Muscle of leg (tissue), 16 donors: ENCODE measurements at places on chromosomes 6 and 20. TPM values are rescaled to one million over a fixed set of nuclear protein-coding genes. Genes with fewer than 3 reads are reported as not detected.
A peak's percentile ranks its signal among the peaks of the same experiment; 100 is the strongest.

DNA sequence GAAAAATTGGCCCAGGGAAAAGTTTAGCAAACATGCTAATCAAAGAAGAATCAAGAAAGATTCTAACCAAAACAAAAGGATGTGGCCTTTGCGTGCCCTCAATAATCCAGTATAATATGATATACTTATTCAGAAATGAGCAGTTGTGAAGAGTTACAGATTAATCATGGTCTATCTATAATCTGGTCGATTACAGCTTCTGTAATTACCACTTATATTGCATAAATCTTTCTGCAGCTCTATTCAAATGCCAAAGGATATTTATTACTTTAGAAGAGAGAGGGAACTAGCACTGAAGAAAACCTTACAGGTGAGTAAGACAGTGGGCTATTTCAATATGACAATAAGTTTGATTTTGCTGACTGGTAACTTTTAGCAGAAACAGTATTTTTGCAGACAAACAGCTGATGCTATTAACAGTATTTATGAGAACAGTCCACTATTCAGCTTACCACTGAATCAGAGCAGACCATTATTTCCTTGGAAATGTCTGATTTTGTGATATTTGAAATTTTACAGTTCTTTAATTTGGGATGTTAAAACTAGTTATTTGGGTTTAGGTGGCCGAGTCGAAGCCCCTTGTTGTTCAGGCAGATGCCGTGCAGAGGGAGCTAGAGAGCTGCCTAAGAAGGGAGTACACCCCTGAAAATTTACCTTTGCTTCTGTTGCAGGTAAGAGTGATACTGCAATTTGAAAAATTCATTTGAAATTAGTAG is 92.2 kb downstream of the CEP57L1 start:
- H3K27me3 ChIP-seq: no peaks in the 10 kb centered on the region
- H3K36me3 ChIP-seq: no peaks in the 10 kb centered on the region
- peak; percentile 52 for DNase-seq
- H3K4me1 ChIP-seq: peaks cover 3% of the 10 kb centered on the region

GRCh38 chr6:76702187-76702586 is 629.7 kb upstream of the IMPG1 start:
- H3K4me1 ChIP-seq: no peaks in the 10 kb centered on the region
- H3K27me3 ChIP-seq: no peaks in the 10 kb centered on the region
- no peak overlapping the region for H3K27ac ChIP-seq
- no peak overlapping the region for H3K4me3 ChIP-seq
- H3K36me3 ChIP-seq: no peaks in the 10 kb centered on the region

DNA sequence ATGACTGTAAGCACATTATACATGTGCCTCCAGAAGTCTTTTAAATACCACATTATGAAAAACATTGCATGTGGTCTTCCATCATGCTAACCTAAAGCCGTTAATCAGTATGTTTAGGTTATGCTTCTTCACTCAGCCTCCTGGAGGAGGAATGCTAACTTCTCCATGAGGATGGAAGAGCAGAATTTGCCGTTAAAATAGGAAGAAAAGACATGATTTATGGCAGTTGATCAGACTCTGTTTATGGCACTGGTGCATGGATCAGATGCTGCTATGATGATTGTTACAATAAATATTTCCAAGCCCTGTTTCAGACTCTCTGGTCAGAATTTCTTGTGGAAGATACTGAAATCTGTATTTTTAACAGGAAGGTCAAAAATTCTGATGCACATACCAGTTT is 31.7 kb downstream of the MAP3K4 start:
- peaks cover 2% of the 10 kb centered on the region for H3K36me3 ChIP-seq
- H3K4me1 ChIP-seq: no peaks in the 10 kb centered on the region
- H3K4me3 ChIP-seq: no peak overlapping the region
- H3K27me3 ChIP-seq: no peaks in the 10 kb centered on the region
- no peak overlapping the region for H3K27ac ChIP-seq

DNA sequence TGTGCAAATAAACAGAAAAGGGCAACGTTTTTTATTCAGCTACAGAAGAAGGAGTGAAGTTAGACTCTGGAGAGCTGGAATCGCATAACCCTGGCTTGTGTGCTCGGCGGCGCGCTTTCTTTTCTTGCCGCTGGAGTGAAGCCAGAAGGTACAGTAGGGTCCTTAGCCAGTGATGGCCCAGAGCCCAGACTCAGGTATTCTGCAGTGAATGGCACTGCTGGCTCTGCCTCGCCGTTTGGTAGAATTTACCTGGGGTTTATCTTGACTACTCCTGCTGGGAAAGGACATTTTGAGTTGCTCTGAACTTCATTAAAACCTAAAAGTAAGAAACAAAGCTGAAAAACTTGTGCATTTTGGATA is 56.9 kb upstream of the TIAM2 start:
- no peaks in the 10 kb centered on the region for H3K36me3 ChIP-seq
- peaks cover 6% of the 10 kb centered on the region for H3K4me1 ChIP-seq

DNA sequence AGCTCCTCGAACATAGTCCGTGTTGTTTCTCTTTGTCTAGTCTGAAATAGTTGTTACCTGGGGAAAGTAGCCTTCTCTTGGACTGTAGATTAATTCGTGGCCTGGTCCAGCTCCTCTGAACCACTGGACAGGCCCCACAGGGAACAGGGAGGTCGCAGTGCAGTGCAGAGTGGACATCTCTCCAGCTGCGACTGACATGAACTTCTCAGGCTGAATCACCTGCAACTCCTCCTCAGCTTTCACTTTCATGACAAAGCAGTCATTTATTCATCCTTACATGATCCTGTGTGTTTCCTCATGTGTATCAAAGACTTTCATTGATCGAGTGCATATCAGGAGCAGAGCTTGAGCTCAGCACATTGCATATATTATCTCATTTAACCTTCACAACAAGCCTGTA is 19.1 kb upstream of the SIRPG start:
- no peaks in the 10 kb centered on the region for H3K4me1 ChIP-seq
- H3K4me3 ChIP-seq: no peak overlapping the region
- H3K36me3 ChIP-seq: no peaks in the 10 kb centered on the region
- DNase-seq: no peak
- no peak overlapping the region for H3K27ac ChIP-seq
- no peaks in the 10 kb centered on the region for H3K27me3 ChIP-seq

DNA sequence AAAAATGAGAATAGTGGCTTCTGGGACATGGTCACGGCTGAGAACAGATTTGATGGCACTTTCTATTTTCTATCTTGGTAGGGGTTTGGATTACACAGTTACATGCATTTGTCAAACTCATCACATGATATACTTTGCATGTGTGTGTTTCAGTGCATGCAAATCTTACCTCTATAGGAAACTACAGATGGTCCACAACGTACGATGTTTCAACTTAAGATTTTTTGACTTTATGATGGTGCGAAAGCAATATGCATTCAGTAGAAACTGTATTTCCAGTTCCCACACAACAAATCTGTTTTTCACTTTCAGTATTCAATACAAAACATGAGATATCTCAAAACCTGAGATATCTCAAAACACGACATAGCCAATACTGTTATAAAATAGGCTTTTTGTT is 231.8 kb upstream of the SPTLC3 start:
- DNase-seq: no peak
- no peak overlapping the region for H3K4me3 ChIP-seq
- no peaks in the 10 kb centered on the region for H3K4me1 ChIP-seq
- H3K36me3 ChIP-seq: no peaks in the 10 kb centered on the region

DNA sequence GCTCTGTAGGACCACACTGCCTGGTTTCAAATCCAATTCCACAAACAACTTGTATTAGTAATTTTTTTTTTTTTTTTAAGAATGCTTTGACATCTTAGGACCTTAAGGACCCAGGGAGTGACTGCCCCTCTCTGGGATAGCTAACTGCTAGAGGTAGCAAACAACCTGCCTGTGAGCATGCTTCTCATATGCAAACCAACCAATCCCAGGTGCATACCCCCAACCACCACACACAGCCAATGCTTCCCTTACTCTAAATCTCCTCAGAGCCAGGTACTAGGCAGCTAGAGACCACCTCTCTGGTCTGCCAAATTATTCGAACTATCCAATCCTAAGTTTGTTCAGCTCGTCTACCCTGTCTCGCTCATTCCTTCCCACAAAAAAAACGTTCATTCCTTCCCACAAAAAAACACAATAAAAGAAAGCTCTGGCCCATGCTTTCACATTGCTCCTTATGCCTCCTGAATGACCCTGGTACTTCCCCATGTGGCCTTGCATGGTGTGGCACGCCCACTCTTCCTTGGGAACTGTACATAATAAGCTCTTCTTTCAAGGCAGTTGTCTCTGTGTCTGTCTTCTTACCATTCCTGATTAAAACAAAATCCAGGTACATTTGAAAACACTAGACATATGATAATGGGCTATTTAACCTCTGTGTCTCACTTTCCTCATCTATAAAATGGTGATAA is 6.4 kb downstream of the SERAC1 start:
- H3K4me3 ChIP-seq: no peak overlapping the region
- no peaks in the 10 kb centered on the region for H3K36me3 ChIP-seq
- no peak for DNase-seq
- no peaks in the 10 kb centered on the region for H3K27me3 ChIP-seq
- no peak overlapping the region for H3K27ac ChIP-seq
- H3K4me1 ChIP-seq: no peaks in the 10 kb centered on the region

GRCh38 chr6:37696841-37697662 is 631 bp downstream of the MDGA1 start:
- H3K27ac ChIP-seq: peak overlapping the region; percentile 35
- peak overlapping the region; percentile 60 for H3K4me3 ChIP-seq
- DNase-seq: peak; percentile 50
- H3K27me3 ChIP-seq: peaks cover 79% of the 10 kb centered on the region

- no peak overlapping the region for H3K27ac ChIP-seq
- no peak for DNase-seq
- peaks cover 61% of the 10 kb centered on the region for H3K36me3 ChIP-seq
- H3K27me3 ChIP-seq: no peaks in the 10 kb centered on the region
- H3K4me1 ChIP-seq: peaks cover 31% of the 10 kb centered on the region
These were observed 21.1 kb downstream of the MRPL14 start for GRCh38 chr6:44105993-44106740.

- DNase-seq: no peak
- H3K27me3 ChIP-seq: no peaks in the 10 kb centered on the region
- no peak overlapping the region for H3K4me3 ChIP-seq
- H3K36me3 ChIP-seq: no peaks in the 10 kb centered on the region
These were observed 147.6 kb downstream of the SYNDIG1 start for GRCh38 chr20:24617080-24617432.

GRCh38 chr6:41638935-41639808 is 904 bp downstream of the MDFI start:
- peak overlapping the region; percentile 78 for H3K4me3 ChIP-seq
- peaks cover 15% of the 10 kb centered on the region for H3K36me3 ChIP-seq
- peaks cover 81% of the 10 kb centered on the region for H3K4me1 ChIP-seq
- peaks cover 11% of the 10 kb centered on the region for H3K27me3 ChIP-seq

DNA sequence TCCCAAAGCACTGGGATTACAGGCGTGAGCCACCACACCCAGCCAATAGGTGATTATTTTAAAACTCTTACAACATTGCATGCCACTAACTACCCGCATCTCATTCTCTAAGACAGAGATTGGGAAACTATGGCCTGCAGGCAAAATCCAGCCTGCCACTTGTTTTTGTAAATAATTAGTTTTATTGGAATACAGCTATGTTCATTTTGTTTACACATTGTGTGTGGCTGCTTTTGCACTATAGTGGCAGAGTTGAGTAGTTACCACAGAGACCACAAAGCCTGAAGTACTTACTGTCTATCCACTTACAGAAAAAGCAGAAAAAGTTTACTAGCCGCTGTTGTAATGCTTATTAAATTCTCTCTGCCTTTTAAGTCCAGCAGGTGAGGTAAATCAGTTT is 16.4 kb upstream of the PKIG start:
- no peak overlapping the region for H3K4me3 ChIP-seq
- no peaks in the 10 kb centered on the region for H3K4me1 ChIP-seq
- no peaks in the 10 kb centered on the region for H3K27me3 ChIP-seq
- no peaks in the 10 kb centered on the region for H3K36me3 ChIP-seq
- DNase-seq: no peak

DNA sequence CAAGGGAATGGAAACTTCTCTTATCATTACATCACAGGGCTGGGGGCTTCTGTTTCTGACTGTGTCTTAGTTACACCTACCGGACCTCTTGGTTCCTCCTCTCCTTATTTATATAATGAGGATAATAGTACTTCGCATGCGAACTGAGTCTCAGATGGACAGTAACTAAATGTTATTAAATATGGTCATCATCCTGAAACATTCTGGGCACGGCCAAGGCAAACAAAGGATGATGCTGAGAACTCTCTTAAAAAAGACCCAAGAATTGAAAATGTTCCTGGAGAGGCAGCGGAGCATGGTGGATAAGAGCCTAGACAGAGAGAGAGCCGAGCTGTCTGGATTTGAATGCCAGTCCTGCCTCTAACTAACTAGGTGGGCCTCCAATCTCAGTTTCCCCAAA is 119.8 kb upstream of the SASH1 start:
- no peak for DNase-seq
- no peak overlapping the region for H3K4me3 ChIP-seq
- no peaks in the 10 kb centered on the region for H3K36me3 ChIP-seq
- H3K27ac ChIP-seq: no peak overlapping the region
- no peaks in the 10 kb centered on the region for H3K27me3 ChIP-seq

LPA gene
- not detected for total RNA-seq

FAM83B gene
- total RNA-seq: under 0.01 TPM

C6orf136 gene
- total RNA-seq: 5.8 TPM

SALL4 gene
- 0.18 TPM for total RNA-seq

ZNF76 gene
- total RNA-seq: 13.7 TPM

ASIP gene
- 0.27 TPM for total RNA-seq
